ENCODE measurements at places on chromosomes 3 and 15.

GRCh38 chr3:101281521-101282030 is 38.8 kb downstream of the IMPG2 start:
- DNase-seq: no peak

GRCh38 chr3:32076566-32076965 is 29.9 kb upstream of the GPD1L start:
- no peak for DNase-seq

DNA sequence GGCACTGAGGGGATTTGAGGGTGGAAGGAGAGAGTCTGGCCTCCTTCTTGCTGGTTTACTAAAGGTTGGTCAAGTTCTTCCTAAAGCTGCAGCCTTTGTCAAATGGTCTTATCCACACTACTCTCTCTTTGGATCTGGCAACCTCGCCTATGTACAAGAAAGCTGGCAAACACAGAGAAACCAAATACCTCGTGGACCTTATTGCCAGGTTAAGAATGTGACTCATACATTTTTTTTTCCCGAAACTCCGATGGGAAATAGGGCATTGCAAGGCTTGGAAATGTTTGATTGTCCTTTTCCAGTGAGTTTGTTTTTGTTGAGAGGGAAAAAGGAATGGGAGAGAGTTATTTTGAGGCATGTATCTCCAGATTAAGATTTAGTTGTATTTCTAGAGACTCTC is 13.9 kb downstream of the EOMES start:
- DNase-seq: no peak

DNA sequence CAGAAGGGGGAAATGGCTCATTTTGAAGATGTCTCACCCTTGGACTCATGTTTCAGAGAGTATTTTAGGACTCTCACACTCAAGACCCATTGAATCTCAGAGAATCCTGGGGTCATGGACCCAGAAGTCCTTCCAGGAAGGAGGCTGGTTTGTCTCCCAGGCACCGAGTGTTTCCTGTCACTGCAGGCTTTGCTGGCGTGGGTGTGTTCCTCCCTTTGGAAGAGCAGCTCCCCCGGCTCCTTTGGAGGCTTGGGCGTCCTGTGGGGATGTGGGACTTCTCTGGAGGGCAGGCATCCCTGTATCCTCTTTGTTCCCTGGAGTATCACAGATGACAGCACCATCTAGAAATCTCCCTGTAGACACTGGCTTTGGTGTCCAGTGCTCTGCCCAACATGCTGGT is 40.0 kb downstream of the DNAH1 start:
- no peak for DNase-seq

DNA sequence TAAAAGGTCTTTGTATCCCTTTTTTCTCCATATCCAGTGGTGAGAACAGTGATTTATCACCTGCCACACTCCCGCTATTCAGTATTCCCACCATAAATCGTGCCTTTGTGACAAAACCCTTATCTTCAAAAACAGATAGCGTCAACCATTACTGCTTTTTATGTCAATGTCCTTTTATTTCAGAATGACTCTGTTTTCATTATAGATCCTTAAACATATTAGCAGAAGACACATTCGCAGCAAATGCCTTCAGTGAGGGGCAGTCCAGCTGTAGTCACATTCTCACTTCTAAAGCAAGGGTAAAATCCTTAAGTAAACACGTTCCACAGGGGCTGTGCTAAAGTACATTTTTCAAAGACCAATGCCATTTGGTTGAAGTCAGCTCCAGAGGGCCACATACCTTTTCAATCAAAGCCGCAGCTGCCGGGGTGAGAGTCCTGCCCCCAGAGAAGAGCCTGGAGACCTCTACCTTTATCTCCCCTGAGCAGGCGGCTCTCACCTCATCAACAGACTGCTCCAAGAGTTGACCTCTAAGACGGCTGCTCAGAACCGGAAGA is 53.4 kb downstream of the PDZRN3 start:
- DNase-seq: no peak

DNA sequence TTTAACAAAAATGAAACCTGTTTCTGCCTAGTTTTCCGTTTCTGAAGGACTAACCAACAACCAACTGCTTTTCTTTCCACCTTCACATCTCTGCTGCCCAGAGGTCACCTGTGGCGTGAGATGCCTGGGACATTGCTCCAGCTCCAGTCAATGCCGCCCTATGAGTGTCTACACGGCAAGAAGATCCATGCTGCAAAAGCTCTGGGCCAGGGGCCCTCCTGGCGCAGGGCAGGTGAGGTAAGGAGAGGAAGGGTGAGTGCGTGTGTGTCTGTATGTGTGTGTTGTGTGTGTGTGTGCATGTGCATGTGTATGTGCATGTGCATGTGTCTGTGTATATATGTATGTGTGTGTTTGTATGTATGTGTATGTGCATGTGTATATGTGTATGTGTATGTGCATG is 131.4 kb downstream of the NSMCE3 start:
- no peak for DNase-seq

DNA sequence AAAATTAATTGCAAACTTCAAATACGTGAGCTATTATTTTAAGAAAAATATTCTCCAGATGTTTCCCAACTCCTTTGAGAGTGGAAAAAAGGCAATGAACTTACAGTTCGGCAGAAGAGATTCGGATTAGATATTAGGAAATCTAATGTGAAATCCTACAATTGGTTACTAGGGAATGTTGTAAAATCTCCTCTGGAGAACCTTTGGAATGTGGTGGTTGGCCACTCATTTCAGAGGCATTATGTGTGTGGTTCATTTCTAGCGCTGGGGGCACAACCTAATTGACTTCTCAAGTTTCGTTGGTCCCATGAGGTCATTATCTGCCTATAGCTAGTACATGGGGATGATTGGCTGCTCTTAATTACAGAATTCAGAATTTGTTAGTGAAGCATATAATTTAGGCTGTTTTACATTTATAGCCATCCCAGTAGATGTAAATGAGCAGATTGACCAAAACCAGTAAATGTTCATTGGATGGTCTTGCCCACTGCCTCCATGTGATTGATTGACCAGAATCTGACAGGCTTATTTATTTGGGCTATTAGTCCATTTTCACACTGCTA is 34.6 kb upstream of the CMSS1 start:
- no peak for DNase-seq

DNA sequence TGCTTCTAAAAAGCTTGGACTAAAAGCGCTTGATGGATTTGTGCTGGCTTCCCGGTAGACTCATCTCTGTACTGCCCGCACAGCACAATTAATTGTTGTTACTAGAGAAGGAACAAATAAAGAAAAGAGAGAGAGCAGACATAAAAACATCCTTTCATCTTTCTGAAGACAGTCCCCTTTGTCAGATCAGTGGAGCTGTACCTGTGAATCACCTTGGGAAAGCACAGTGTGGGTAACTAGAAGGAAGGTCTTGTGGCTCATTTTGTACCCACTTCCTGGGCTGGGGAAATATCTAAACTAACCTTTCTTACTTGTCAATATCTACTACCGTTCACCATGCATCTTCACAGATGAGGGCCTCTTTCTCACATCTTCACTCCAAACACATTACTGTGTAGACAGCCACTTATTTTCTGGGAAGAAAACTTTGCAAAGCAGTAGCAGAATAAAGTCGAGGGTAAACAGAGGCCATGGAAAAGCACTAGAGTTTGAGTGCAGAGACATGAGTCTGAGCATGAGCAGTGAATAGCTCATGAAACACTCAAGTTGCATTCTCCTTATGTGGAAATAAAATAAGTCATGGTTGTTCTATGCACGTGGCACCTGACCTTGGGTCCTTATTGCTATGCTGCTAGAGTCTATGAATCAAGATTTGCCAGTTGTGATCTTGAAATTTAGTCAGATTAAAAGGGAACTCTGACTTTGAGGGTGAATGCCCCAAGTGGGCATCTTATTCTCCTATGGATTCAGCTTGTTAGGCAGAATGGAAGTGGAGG is 169.3 kb downstream of the LPP start:
- no peak for DNase-seq

DNA sequence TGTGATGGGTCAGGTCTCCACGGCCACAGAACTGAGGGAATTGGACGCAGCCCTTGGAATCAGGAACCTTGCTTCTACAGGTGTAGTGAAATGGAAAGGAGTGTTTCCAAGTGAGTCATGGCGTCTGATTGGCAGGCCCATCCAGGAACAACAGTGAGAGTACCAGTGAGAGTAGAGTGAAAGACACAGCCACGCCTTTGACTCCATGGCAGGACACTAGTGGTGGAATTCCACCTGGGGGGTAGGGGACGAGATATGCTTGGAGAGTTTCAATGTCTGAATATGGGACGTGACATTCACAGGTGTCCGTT is 3.0 kb upstream of the SLC28A1 start:
- DNase-seq: no peak

GRCh38 chr15:98804057-98804380 is 155.7 kb downstream of the IGF1R start:
- no peak for DNase-seq

DNA sequence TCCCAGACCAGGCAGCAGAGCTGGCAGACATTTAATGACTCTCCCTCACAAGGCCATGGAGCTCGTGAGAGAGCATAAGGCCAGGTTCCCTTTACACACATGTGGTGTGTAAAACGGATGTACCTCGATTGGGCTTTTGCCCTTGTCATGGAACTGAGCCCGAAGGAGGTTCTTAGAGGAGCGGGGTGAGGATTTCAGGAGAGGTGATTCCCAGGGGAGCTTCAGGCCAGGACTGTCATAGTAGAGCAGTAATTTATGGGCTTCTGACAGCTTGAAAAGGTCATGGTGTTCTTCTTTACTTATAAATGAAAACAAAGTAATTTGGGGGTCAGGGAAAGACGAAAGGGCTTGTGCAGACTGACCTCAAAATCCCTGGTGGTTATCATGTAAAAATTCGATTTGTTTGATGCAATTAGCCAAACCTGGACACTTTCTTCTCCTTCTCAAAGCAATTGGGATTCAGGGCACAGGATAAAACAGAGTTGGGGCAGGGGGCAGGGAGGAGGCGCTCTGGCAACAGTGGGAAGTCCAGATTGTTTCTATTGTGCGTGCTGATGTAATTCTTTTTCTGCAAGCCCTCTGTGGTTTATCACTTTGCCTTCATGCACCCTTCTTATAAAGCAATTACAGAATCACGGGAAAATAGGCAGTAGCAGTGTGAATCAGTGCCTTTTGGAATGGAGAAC is 51.0 kb downstream of the CACNA1D start:
- DNase-seq: no peak

DNA sequence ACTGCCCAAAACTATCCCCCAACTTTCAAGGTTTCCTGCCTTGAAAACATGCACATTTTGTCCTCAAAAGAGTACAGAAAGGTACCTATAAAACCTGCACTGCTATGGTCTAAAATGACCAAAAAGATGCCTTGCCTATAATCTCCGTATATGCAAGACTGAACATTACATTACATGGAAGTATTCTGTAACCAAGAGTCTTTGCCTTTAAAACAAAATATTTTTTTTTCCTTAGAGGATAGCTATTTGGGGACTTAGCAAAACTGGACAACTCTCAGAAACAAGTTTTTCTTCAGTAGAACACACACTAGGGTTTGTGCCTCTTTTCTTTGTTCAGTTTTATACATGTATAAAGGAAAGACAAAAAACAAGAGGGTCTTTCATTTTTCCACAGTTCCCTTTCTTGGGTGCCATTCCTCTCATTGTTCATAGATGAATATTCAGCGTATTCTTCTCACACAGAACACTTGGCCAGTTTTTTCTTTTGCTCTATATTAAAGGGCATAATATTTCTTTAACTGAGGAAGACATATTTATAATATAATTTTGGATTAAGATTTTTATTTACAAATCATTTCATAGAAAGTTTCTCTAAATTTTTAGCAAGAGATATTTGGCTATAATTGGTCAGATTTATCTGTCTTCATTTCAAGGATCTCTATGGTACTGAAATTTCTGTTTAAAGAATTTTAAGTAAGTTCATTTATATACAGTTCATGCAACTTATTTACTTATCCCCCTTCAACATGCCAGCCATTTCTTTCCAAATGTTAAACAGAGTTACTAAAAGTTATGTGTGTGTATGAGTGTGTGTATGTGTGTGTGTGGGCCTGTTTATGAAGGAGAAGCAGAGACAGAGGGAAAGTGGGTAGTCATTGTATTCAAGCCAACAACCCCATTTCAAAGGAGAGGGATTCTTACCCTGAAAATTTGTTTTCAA is 142.6 kb downstream of the ZBTB20 start:
- no peak for DNase-seq

DNA sequence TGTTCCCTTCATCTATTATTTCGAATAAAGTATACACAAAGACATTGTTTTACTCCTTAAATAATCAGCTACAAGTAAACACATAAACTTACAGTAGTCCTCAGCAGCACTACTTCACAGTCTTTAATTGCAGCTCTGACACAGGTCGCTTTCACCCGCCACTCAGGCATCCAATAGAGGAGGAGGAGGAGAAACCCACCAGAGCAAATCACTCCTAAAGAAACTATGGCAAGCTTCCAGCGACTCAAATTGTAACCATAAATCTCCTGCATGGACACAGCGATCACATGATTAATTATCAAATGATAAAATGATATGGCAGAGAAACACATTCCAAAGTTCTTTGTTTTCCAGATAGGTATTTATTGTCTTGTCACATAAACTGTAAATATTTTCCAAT is 26.2 kb downstream of the ATP13A3 start:
- DNase-seq: no peak

Data from NCI-H2029 treated with DMSO at 0.1 percent for 48 hours (cell line).